Thymus (tissue), 14 donors: ENCODE measurements at places on chromosomes 4 and X.
A peak's percentile ranks its signal among the peaks of the same experiment; 100 is the strongest.

DNA sequence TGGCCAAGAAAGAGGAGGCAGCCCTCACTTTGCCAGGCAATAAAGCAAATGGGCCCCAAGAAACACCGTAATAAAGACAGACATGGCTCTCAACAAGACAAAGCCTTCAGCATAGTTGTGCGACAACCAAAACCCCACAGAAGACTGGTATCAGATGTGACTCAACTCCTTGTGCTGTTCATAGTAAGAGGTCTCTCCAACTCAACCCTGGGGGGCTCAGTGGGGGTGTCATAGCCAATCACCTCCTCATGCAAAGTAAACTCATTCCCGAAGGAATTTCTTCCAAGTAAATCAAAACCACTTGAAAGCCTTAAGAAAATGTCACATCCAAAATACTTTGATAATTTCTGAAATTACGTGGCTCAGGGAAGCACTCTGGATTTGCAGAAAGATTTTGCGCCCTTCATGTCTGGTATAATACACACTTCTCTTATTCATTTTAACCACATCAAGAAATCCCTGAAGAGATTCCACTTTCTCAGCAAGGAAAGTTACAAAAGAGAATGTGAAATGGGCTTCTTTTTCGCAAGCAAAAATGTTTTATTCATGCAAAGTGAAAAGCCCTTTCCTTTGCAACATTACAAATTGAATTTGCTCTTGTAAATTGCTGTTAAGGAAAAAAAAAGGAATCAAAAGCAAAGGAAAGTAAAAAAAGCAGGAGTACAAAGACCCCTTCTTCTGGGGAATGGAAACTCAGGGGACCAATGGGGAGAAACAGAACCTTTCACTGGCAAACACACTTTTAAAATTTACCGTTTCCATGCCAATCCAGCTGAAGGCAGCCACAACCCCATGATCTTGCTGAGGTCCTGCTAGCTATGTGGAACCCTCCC is 137.4 kb downstream of the NSUN7 start:
- DNase-seq: no peak

DNA sequence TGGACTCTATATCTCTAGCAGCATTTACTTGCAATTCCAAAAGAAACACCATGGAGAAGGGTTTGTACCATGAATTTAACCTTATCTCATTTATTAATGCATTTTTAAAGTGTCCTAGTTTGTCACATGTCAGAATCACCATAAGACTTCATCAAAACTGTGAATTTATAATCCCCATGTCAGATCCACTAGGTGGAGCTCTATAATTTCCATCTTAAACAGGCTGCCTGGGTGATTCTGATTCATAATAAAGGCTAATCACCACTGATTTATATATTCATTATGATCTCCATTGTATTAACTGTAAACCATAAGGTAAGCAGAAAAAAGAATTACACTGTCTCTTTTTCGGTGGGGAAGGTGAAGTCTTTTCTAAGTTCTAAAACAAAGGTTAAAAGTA is 4.0 kb downstream of the TCEAL2 start:
- DNase-seq: no peak

DNA sequence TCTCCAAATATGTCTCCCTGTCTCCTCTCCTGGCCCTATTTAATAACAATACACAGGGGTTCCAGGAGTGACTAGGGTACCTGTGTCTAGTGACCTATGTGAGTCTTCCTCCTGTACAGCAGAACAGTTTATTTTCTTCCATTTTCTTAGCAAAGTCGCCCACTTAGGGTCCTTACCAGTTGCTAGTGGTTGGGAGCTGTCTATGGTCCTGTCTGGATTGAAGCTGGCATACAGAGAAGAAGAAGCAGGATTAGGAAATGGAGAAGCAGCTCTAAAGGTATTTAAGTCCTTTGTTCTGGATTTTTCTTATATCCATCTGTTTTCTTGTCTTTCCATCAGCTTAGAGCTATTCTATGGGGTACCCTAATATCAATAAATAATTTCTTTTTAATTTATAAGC is 587.1 kb upstream of the CPEB2 start:
- DNase-seq: no peak

GRCh38 chrX:13001097-13001496 is 26.2 kb downstream of the TMSB4X start:
- DNase-seq: no peak

DNA sequence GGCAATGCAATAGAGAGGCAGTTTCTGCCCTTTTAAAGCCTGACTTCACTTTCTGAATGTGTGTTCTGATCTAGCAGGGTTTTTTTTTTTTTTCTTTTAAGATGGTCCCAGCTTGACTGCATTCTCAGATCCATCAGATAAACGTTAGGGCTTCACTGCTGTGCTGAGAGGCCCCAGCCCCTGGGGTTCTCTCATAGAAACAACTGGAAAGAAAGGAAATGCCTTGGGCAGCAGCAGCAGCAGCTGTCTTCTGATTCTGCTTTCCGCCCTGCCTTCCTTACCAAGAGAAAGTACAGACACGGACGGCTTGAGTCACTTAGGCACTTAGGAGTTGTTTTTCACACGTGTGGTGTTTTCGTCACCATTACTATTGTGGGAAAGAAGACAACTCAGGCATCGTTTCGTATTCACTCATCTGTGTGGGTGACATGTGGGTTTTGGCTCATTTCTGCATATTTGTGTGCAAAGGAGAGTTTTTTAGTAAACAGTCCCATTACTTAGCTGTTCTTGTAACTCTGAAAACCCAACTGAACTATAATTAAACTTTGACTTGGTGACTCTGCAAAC is 172.0 kb downstream of the PTTG2 start:
- DNase-seq: peak; percentile 72

- no peak for DNase-seq
Measured at GRCh38 chrX:37863728-37864127, 16.4 kb upstream of the DYNLT3 start.

DNA sequence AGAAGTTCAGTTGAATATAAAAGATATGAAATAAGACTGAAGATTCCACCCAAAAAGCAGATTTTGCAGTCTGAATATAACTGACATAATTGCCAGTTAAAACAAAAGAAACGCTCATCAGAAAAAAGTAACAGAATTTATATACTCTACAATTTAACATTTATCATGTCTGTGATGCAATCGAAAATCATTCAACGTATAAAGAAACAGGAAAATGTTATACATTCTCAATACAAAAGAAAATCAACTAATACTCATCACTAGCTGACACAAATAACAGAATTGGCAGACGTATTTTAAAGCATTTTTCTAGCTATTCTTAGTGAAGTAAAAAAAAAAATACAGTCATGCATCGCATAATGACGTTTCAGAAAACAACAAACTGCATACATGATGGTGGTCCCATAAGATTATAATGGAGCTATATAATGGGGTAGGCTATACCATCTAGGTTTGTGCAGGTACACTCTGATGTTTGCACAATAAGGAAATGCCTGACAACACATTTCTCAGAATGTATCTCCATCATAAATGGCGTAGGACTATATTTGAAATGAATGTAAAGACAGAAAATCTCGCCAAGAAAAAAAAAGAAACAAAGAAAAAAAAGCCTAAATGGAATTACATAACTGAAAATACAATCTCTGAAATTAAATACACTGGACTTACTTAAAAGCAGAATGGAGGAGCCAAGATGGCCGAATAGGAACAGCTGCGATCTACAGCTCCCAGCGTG is 34.3 kb downstream of the OR13H1 start:
- DNase-seq: no peak

DNA sequence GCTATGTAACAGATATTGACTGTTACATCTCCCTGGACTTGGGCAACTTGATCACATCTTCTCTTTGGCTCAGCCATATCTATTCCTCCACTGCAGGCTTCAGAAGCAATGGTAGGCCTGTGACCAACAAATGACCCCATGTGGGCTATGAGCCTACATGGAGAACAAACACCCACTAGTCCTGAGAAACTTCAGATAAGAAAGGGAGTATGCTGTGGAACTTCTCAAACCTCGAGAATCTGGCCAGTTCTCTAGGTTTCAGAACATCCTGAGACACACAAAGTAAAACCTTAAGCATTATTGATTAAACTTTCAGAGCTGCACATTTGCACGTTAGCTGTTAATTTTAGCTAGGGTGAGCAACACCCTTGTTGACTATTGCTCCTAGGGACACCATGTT is 16.3 kb downstream of the RBMX2 start:
- DNase-seq: no peak
